ENCODE measurements at places on chromosomes 7 and 10.

GRCh38 chr10:112579578-112579977 lies 132.6 kb downstream of the VTI1A start:
- DNase-seq = no peak

GRCh38 chr10:120735773-120736371 lies 115.3 kb upstream of the WDR11 start:
- no peak for DNase-seq

DNA sequence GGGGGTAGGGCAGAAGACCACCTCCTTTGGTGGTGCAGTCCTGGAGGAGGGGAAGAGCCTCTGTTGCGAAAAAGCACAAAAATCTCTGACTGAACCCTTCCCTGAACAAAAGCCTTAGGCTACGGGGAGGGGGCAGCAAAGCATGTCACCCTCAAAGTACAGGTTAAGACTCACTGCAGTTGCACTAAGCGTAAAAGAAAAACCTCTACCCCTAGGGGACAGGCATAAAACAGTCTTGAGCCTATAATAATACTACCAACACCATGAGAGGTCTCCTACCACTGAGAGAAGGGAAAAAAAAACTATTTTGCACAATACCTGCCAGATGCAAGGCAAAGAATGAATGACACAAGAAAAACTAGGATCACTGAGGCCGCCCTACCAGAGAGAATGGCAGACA lies 17.3 kb downstream of the TNPO3 start:
- DNase-seq = no peak

DNA sequence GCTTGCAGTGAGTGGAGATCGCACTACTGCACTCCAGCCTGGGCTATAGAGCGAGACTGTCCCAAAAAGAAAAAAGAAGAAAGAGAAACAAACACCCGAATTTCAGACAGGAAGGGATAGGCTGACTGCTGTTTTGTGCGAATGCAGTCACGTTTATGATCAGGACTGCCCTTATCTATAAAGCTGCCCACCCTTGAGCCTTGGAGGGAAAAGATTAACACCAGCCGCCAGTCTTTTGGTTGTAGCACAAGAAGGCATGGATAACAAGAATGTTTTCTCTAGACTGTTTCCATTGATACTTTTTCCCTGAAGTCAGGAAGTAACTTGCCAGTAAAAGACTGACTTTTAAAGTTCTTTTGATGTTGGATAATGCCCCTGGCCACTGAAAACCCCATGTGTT lies 314.0 kb downstream of the BICC1 start:
- DNase-seq = no peak

DNA sequence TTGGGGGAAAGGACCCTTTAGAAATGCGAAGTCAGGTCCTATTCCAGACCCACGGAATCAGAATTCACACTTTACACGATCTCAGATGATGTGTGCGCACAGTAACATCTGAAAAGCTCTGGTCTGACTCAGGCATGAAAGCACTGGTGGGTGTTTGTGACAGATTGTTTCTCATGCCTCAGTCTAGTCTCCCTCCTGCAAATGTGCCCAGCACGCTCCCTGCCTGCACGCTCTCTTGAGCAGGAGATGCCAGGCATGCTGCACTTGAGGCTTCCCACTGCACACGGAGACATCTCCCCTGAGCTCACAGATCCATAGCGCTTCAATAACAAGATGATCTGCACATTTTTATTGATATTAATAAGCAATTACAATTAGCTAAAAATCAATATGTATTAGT lies 23.6 kb upstream of the ZNF37A start:
- DNase-seq = no peak

- peak; percentile 4 for DNase-seq
Observed at GRCh38 chr7:23106057-23106822, 655 bp downstream of the KLHL7 start.

DNA sequence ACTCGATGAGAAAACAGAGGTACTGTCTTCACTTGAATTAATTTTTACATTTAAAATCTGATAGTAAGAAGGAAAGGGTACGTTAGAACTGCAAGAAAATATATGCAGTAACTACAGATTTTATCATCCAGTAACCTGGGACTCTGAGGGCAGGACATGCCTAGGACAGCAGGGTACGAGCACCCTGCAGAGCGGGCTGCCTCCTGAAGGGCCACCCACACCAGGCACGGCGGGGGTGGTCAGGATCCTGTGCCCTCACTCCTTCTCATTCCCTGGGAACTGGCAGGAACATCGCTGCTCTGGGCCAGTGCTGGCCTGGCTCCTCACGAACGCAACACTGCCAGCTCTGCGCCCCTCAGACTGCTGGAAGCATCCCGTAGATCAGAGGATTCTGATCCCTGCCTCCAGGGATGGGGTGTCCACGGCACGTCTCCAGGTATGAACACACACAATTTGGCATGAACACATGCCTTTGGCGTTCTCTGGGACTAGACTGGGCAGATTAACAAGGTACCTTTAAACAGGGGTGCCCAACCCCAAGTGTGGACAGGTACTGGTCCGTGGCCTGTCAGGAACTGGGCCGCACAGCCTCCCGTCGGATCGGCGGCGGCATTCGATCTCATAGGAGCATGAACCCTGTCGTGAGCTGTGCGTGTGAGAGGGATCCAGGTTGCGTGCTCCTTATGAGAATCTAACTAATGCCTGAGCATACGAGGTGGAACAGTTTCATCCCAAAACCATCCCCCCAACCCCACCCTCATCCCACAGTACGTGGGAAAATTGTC lies 99.3 kb upstream of the FAM20C start:
- no peak for DNase-seq

- no peak for DNase-seq
Observed at GRCh38 chr7:1761774-1762173, 91.7 kb downstream of the ELFN1 start.

GRCh38 chr10:113965077-113965476 lies 78.6 kb upstream of the ADRB1 start:
- no peak for DNase-seq

- DNase-seq = no peak
Observed at GRCh38 chr7:132609222-132609621, 33.0 kb upstream of the PLXNA4 start.

GRCh38 chr7:134827889-134828288 lies 48.5 kb downstream of the CALD1 start:
- no peak for DNase-seq

- no peak for DNase-seq
Observed at GRCh38 chr7:5550831-5551230, 127.2 kb upstream of the TNRC18 start.

DNA sequence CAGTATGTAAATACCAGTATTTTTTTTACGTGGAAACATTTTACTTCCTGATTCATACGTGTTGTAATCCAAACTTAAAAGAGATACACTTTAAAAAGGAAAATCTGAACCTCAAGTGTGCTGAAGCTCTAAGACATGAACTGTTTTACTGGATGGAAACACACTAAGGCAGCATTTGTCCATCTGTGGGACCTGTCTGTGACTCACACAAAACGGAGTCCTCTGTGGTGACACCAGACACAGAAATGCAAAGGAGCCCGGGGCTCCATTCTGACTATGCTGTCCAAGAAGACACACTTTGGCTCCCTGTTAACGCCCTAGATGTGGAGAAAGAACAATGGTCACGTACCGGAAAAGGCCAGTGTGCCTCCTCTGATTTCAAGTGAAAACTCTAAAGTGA lies 23.9 kb downstream of the RNF133 start:
- no peak for DNase-seq

GRCh38 chr7:142012825-142013511 lies 17.3 kb downstream of the MGAM start:
- DNase-seq = no peak

DNA sequence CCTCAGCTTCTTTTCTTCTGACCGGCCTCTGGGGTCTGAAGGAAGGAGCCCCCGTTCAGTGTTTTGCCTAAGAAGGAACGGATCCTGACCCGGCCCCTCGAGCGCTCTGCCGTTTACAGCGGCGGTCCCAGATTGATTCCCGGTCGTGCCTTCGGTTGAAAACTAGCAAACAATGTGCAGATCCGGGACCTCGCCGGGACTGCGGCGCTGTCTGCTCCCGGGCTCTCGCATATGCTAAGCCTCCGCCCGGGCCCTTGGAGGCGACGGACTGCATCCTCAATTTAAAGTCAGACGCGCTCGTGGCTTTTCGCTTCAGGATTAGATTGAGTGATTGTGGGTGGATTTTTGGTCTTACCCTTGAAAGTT lies 559 bp downstream of the DBF4 start:
- peak; percentile 10 for DNase-seq

DNA sequence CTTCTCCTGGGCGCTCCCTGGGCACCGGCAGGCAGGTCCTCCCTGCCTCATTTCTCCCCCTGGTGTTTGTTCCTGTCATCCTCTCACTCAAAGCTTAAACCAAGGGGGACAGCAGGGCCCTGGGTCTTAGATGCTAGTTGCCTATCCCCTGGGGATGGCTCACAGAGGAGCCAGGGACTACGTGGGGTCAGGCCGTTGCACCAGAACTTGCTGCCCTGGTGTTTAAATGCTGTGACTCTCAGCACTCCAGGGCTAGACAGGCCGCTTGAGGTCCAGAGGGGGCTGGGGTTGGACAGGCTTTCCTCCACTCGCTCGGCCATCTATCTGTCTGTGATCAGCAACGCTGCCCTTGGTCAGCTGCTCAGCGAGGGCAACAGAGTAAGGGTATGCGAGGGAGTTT lies 340.3 kb downstream of the CXCL12 start:
- no peak for DNase-seq

DNA sequence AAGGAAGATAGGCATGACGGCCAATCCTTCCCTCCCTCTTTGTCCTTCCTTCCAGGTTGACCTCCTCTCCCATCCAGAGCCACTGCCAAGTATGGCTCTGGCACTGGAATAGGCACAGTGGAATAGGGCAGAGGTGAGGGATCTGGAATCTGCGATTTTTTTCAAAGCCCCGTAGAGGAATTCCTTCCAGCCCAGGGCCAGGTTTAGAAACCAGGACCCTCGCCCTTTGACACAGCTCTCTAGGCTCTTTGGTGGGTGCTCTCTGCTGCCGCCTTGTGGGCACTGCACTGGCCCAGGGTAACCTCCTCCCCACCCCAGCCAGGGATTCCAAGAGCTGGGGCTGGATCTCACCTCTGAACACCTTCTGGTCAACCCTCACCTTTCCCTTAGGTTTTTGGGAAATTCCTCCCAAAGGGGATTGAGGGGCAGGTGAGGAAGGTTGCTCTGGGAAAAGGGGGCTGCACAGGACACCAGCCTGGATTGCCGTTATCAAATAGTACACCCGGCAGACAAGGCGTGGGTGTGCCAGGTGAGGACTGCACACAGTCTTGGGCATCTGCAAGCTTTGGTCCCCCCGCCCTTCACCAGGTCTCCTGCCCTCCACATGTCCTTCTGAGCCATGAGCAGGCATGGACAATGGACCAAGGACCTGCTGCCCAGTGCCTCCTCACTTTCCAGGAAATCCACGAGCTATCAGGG lies 22.8 kb downstream of the C10orf105 start:
- DNase-seq = peak; percentile 52

DNA sequence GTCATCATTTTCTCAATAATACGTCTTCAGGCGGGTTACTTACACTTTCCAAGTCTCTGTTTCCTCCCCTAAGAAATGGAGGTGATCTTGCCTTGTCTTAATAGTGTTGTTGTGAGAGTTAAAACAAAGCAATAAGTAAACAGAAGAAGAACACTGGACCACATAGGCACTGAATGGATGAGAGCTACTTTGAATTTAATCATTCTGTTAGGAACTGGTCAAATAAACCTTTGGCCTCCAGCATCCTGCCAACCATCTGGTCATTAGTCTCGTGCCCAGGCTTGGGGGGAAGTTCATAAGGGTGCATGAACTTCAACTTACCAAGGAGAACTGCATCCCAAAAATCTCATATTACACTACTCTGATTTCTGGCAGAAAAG lies 109.4 kb upstream of the C7orf33 start:
- no peak for DNase-seq

DNA sequence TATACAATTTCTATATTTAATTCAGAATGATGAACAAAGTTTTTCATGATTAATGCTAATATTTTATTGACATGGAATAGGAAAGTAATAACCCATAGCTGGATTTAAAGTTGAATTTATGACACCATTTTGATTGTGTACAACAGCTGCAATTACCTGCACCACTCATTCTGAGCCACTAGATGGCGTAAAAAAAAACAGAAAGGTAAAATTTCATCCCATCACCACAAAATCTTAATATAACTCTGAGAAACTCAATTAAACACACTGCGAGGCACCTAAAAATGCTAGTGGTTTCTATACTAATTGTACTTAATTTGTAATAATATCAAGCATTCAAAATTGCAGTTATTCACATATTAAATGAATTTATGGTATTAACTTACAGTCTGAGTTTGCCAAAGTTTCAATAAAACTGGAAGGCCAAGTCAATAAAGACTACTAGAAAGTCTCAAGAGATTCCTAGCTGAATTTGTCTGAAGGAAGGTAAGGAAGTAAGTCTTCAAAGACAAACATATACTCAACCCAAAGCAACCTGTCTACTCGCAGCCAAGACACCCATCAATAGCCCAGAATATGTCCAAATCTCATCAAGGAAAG lies 182.5 kb downstream of the SKAP2 start:
- DNase-seq = no peak

DNA sequence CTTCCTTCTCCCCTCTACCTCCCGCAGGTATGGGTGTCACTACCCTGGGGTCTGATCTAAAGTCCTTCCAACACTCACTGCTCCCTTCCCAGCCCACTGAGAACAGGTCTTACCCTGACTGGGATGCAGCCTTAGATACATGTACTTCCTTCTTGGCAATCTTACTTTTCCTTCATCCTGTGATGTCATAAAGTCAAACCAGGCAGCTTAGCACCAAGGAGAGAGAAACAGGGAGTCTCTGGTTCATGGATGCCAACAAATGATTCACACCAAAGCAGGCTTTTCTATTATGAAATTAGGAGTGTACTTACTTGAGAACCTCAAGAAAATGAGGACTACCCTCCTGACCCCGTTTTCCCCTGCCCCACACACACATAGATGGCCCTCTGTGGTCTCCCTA lies 111.0 kb upstream of the KMT2E start:
- DNase-seq = no peak

GRCh38 chr10:11118686-11119085 lies 101.0 kb downstream of the CELF2 start:
- DNase-seq = no peak

DNA sequence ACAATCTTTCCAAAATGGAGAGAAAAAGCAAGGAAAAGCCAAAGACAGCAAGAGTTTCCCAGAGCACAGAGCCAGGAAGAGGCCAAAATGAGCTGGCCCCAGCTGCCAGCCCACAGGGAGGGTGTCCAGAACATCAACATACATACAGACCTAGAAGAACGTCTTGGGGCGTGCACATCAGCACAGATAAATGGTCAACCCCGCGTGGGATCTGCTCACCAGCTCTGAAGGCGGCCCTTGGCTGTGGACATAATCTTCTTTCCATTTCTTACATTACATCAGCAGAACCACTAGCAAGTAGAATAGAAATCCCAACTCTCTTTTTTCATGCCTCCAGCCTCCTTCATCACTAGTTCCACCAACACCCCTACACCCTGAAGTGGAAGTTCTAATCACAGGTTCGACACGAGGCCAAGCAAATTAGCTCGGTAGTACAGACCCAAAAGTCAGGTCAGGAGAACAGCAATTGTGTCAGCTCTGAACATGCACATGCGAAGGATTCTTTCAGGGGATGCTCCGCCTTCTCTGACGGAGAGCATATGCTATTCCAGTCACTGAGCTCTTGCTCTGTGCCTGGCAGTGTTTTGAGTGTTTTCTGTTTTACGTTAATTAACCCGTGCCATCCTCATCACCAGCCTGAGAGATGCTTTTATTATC lies 16.4 kb downstream of the SH3PXD2A start:
- no peak for DNase-seq

GRCh38 chr7:80869821-80870751 lies 48.8 kb downstream of the SEMA3C start:
- no peak for DNase-seq

All from stimulated activated CD4-positive, alpha-beta T cell treated with anti-CD3 and anti-CD28 coated beads, Interleukin-1b, Interleukin-23, amount 100 ng/mL, for 1 hour (primary cell).